ENCODE measurements at places on chromosomes 4 and X. TPM values are rescaled to one million over a fixed set of nuclear protein-coding genes. Genes with fewer than 3 reads are reported as not detected.

Gene NHSL2
- total RNA-seq: 0.53 TPM

Gene ERCC6L
- total RNA-seq: 7.8 TPM

Gene SRP72
- 136 TPM for total RNA-seq

Gene AGTR2
- total RNA-seq: not detected

Gene RASSF6
- not detected for total RNA-seq

Gene MAP7D2
- 0.15 TPM for total RNA-seq

Gene RAI2
- total RNA-seq: not detected
